ENCODE measurements at places on chromosomes 12 and 14. TPM values are rescaled to one million over a fixed set of nuclear protein-coding genes. Genes with fewer than 3 reads are reported as not detected.

DNA sequence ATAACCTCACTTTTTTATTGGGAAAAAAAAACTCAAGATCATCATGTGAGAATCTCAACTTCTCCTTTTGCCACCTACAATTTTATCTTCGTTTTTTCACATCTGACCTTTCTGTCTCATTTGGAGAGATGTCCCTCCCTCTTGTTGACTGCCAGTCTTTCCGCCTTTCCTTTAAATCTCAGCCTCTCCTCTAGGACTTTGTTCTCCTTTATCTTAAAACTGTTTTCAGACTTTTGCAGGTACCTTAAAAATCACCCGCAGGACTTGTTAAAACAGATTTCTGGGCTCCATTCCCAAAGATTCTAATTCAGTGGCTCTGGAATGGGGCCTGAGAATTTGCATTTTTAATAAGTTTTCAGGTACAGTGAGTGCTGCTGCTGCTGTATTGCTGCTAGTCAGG is 223.2 kb downstream of the NTF3 start:
- H3K36me3 ChIP-seq = no peaks in the 10 kb centered on the region
- H3K4me3 ChIP-seq = no peak overlapping the region
- H3K27me3 ChIP-seq = peaks cover 3% of the 10 kb centered on the region
- no peak for DNase-seq
- H3K27ac ChIP-seq = no peak overlapping the region

DNA sequence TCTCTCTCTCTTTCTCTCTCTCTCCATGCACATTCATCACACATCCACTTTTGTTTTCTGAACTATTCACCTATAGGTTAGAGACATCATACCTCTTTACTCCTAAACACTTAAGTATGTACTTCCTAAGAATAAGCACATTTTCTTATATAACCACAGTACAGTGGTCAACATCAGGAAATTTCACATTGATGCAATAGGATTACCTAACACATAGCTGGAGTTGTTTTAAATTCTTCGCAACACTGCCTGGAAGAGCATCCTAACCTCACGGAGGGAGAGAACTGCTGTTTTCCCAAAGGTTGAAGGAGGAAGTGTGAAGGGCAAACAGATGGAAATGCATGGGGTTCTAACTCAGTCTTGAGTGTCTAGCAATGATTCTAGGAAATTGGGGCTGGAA is 159.2 kb downstream of the SYT1 start:
- H3K27ac ChIP-seq = no peak overlapping the region
- H3K4me3 ChIP-seq = no peak overlapping the region
- H3K4me1 ChIP-seq = no peaks in the 10 kb centered on the region
- DNase-seq = no peak
- H3K27me3 ChIP-seq = peaks cover 13% of the 10 kb centered on the region
- no peaks in the 10 kb centered on the region for H3K36me3 ChIP-seq

DNA sequence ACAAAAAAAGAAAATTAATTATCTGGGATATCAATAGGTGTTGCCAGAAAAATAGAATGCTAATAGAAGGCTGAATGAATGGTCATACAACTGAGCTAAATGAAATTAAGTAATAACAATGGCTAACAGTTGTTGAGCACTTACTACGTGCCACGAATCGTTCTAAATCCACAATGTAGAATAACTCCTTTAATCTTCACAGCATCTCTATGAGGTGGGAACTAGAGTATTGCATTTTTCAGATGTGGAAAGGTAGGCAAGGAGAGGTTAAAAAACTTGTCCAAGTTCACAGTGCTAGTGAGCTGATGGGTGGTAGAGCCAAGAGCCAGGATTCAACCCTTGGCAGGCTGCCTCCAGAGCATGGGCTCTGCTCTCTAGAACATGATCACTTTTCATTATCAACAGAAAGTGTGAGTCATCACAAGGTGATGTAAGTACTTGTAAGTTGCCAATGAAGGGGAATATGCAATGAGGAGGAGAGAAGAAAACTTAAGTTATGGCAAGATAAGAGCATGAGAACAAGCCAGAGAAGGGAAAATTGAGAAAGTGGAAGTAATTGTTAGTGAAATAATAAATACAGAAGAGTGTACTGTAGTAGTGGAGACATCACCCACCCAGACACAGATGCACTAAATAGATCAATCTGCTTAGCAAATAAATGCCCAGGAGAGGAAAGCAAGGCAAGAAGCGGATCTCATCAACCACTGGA is 122.1 kb downstream of the PRKD1 start:
- no peaks in the 10 kb centered on the region for H3K36me3 ChIP-seq
- no peak overlapping the region for H3K4me3 ChIP-seq

The HELB gene
- 2.9 TPM for total RNA-seq

The TAS2R8 gene
- not detected for total RNA-seq

The DPPA3 gene
- not detected for total RNA-seq

The RNASE1 gene
- total RNA-seq = 0.72 TPM

The HOTAIR gene
- total RNA-seq = not detected

DNA sequence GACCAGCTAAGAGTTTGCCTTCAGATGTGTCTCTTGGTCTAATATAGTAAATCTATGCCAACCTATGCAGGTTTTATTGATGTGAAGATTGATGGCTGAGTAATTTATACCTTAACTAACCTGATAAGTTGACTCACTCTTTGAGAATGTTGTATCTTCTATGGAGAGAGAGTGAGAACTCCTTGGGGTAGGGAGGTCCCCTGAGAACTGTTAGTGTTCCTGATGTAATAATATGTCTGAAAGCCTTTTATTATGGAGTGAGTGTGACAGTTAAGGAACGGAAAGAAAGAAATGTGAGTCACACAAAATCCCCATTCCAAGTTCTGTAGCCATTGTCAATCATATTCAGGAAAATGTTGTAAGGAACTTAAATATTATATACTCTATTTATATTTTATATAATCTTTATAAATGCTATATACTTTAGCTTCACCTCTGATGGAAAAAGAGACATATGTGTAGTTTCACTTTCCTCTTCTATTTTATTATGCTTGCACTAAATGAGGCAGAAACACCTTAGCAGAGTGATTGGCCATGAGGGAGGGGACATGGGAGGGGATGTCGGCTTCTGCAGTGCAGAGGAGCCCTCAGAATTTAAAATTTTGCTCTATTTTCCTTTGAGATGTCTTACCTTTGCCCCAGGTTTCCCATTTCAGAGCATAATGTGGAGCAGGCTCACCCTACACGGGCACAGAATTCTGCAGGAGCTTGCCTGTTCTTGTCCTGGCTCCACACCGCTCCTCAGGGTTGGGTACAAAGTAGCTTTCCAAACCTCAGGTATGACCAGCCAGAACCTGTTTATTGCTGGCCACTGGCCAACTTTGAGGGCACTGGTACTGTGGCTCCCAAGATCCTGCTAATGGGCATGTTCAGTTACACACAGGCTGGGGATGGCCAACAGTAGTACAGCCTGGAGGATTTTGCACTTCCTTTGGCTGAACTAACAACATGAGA is 57.7 kb downstream of the ARF6 start:
- H3K27me3 ChIP-seq = no peaks in the 10 kb centered on the region
- H3K4me3 ChIP-seq = no peak overlapping the region
- no peaks in the 10 kb centered on the region for H3K36me3 ChIP-seq
- H3K4me1 ChIP-seq = peaks cover 56% of the 10 kb centered on the region
- DNase-seq = no peak

The SIX1 gene
- total RNA-seq = 92.0 TPM

The COL2A1 gene
- total RNA-seq = 47.7 TPM

DNA sequence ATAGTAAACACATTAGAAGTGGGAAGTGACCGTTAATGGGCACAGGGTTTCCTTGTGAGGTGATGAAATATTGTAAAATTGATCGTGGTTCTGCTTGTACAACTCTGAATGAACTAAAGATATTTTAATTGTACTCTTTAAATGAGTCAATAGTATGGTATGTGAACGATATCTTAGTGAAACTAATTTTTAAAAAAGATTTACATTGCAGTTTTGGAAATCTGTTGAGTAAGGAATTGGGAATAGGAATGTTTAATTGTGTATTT is 1.7 kb downstream of the ZNF410 start:
- H3K4me1 ChIP-seq = peaks cover 42% of the 10 kb centered on the region
- no peaks in the 10 kb centered on the region for H3K27me3 ChIP-seq
- no peak for DNase-seq
- H3K27ac ChIP-seq = peak overlapping the region; percentile 98
- no peaks in the 10 kb centered on the region for H3K36me3 ChIP-seq

DNA sequence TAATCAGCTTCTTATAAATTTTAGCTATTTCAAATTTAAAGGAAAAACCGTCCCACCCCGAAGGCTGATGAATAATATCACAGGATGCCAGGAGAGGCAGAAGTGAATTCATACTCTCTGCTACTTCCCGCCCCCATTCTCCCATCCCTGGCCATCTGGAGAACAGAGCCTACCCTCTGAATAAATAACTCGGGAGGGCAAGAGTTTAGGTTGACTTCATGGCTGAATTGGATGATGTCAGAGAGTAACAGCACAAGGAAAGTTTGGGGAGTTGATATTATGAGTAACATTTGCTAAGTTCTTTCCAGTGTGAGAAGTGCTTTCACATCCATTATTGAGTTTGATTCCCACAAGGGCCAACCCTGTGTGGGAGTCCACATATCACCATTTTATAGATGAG is 241.6 kb downstream of the EGLN3 start:
- H3K4me1 ChIP-seq = peaks cover 12% of the 10 kb centered on the region
- no peak overlapping the region for H3K27ac ChIP-seq
- no peak for DNase-seq

- no peaks in the 10 kb centered on the region for H3K27me3 ChIP-seq
- H3K4me3 ChIP-seq = no peak overlapping the region
- no peaks in the 10 kb centered on the region for H3K36me3 ChIP-seq
- H3K4me1 ChIP-seq = no peaks in the 10 kb centered on the region
- no peak overlapping the region for H3K27ac ChIP-seq
- DNase-seq = no peak
Observed at GRCh38 chr14:66635435-66635834, 127.5 kb downstream of the GPHN start.

The TTC6 gene
- not detected for total RNA-seq

The NTN4 gene
- total RNA-seq = 336 TPM

- no peak overlapping the region for H3K4me3 ChIP-seq
- peaks cover 12% of the 10 kb centered on the region for H3K36me3 ChIP-seq
- H3K4me1 ChIP-seq = peaks cover 31% of the 10 kb centered on the region
- peak overlapping the region; percentile 63 for H3K27ac ChIP-seq
Observed at GRCh38 chr12:123267335-123267920, 4.2 kb downstream of the CDK2AP1 start.

DNA sequence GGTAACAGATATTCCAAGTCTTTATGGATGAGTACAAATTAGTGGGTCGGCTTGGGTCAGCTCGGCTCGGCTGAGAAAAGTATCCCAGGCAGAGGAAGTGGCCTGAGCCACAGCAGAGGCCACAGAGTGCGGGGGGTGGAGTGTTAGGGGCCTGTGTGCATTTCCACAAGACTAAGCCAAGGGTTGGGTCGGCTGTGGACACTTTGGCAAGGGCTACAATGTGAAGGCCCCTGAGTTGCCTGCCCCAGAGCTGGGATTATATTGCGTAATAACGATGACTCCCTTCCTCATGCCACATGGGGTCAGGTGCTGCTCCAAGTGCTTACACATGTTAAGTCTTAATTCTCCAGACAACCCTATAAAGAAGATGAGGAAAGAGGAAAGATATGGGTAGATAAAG is 11.4 kb downstream of the EVL start:
- peaks cover 80% of the 10 kb centered on the region for H3K4me1 ChIP-seq
- H3K27me3 ChIP-seq = no peaks in the 10 kb centered on the region
- DNase-seq = no peak
- no peak overlapping the region for H3K27ac ChIP-seq

The IFT81 gene
- total RNA-seq = 10.9 TPM

DNA sequence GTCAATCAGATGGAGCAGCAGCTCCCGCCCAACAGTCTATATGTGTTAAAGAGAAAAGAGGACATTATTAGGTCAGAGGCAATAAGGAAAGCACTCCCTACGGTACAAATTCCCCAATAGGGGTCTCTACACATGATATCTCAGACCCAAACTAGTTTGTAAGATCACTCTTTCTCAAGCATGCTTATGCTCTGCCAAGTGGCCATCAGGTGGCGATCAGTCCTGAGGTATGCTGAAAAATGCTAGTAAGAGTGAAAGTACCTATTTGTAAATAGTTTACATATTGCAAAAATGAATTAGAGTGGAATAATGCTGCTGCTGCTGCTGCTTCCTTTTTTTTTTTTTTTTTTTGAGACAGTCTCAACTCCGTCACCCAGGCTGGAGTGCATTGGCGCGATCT is 61.0 kb downstream of the CPM start:
- no peak overlapping the region for H3K27ac ChIP-seq
- H3K4me3 ChIP-seq = no peak overlapping the region
- DNase-seq = no peak
- peaks cover 10% of the 10 kb centered on the region for H3K27me3 ChIP-seq

DNA sequence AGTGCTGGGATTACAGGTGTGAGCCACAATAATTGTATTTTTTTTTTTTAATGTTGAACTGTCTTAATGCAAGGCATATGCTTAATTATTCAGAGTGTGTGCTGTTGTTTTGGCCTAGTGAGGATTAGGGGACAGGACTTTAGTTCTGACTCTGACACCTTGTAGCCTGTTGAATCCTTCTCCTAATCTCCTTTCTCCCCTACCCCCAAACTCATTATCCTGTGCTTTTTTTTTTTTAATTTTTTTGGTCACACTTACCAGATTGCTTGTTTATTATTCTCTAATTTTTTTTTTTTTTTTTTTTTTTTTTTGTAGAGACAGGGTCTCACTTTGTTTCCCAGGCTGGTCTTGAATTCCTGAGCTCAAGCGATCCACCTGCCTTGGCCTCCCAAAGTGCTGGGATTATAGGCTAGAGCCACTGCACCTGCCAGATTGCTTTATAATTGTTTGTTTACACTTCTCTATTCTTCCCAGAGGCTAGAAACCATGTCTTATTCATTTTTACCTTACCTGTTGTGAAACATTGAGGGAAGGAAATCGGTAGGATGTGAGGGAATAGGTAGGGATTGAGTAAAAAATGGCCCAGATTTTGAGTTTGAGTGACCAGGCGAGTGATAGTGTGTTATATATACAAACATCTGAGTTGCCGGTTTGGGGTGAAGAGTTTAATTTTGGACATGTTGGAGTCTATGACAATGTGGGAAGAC is 32.2 kb downstream of the DIP2B start:
- DNase-seq = no peak
- H3K27me3 ChIP-seq = no peaks in the 10 kb centered on the region
- H3K4me1 ChIP-seq = peaks cover 18% of the 10 kb centered on the region
- peaks cover 5% of the 10 kb centered on the region for H3K36me3 ChIP-seq
- H3K27ac ChIP-seq = no peak overlapping the region

DNA sequence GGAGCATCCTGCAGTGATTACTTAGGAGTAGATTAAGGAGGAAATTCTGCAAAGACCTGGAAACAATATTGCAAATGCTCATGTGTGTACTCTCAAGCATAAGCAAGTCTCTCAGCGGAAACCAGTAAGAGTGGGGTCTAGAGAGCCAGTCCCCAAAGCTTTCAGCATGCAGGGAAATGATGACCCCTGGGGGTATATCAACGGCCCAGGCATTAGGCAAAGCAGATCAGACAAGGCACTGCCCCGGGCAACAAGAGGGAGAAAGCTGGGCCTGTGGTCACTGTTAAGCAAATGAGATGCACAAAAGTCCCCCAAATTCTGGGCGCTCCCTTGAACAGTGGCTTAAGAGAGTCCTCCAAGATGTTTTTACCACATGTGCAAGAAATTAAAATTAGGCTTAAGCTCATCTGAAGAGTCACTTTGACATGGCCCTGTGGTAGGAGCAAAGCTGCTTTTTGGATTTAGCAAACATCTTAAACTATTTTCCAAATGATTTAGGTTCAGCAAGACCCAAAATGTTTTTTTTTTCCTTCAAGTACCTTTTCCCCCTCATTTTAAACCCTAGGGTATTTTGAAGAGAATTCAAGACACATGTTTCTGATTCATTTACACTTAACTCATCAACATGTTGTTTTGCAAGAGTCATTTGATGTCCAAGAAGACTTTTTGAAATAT is 457.1 kb upstream of the TBX3 start:
- DNase-seq = no peak
- peaks cover 5% of the 10 kb centered on the region for H3K27me3 ChIP-seq
- no peak overlapping the region for H3K27ac ChIP-seq

All from chondrocyte (in vitro differentiated cells).